Fibroblast of the aortic adventitia (primary cell): ENCODE measurements at places on chromosomes 12 and 14. TPM values are rescaled to one million over a fixed set of nuclear protein-coding genes. Genes with fewer than 3 reads are reported as not detected.

Gene NINJ2
- 0.45 TPM in 1 of 2 replicates, not detected in the other for total RNA-seq

Gene GLT1D1
- not detected in 2 replicates for total RNA-seq

Gene IAPP
- not detected in 2 replicates for total RNA-seq

Gene SMCO2
- total RNA-seq = not detected in 2 replicates

Gene TTC8
- total RNA-seq = 32.8 and 62.6 TPM in 2 replicates

Gene SLC7A7
- 2.5 and 16.5 TPM in 2 replicates for total RNA-seq

Gene TEX52
- not detected in 2 replicates for total RNA-seq

Gene NAA30
- total RNA-seq = 24.6 and 28.2 TPM in 2 replicates

Gene HCAR1
- 1.5 and 2.2 TPM in 2 replicates for total RNA-seq
